ENCODE measurements at places on chromosomes 2 and 18.

DNA sequence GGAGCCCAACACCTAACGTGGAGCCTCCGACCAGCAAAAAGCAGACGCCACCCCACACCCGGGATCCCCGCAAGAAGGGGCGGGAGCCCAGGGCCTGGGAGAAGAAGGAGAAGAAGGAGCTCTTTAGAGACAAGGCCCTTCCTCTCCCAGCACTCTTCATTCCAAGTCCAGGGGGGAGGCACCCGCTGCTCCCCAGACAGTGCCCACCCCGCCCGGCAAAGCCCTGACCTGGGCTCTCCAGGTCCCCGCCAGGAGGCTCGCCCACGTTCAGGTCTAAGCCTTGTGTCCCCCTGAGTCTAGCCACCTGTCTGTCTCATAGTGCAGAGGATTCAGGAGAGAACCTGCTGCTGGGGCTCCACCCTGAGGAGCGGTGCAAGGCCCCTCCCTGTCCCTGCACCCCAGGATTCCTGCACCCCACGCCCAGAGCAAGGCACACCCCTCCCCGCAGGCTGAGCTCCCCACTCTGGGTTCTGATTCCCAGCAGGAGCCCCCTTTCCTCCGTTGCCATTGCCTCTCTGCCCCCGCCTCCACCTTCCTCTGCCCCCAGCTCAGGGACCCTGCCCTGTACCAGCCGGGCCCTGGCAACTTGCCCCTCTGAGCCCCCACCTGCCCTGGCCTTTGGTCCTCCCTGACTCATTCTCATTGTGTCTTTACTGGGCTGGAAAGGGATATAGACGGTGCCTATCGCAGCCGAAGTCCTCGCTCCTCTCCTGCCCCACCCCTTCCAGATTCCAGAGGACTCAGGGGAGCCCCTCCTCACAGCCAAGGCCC lies 33.5 kb upstream of the GPC1 start:
- DNase-seq, result no peak

DNA sequence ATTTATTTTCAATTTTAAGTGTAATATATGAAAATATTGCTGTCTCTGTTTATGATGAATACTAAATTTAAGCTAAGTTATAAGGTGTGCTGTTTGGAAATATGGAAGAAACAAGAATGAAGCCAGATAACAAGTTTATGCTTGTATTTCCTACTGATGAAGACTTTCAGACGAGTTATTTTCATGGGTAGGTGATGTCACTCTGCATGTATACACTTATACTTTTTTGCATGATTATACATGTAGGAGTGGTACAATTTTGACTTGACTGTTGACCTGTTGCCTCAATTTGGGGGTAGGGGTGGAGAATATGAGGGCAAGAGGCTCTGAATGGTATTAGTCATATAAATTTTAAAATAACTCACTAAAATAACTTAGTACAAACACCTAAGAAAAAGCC lies 133.7 kb downstream of the HAUS1 start:
- no peak for DNase-seq

GRCh38 chr2:190947141-190947540 lies 66.5 kb downstream of the GLS start:
- DNase-seq, result no peak

DNA sequence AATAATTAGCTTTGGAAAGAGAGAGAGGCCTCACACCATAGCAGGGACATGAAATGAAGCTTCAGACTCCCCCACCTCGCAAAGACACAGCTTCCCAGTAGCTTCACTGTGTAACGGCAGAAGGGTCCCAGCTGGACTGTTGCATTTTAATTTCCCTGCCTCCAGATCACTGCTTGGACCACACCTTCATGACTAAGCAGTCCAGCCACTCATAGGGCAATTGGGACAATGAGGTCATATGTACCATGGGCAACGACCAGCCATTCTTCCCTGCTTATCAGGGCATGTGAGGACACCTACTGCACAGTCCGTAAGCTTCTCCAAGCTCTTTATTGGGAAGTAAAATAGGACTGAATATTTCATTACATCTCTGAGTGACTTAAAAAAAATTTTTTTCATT lies 183.0 kb downstream of the MREG start:
- no peak for DNase-seq

DNA sequence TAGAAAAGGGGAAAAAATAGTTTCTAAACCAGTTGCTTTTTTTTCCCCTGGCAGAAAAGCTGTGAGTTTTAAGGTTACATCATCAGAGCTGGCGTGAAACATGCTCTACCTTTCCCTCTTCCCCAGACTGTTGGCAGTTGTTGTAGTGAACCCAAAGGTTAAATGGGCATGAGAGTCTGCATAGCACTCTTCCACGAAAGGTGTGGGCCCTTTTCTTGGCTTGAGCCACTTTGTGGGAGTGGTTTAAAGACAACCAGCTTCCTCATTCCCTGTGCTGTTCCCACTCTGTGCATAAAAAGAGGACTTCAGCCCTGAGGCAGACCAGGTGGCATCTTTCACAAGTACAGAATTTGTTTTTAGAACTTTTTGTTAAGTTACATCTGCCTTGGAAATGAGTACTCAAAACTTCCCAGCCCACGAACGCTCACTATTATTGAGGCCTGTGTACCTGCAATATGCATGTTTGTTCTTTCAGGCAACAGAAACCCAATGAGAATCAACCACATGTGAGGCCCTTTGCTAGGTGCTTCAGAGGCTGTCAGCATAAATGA lies 243.8 kb downstream of the BABAM2 start:
- no peak for DNase-seq

DNA sequence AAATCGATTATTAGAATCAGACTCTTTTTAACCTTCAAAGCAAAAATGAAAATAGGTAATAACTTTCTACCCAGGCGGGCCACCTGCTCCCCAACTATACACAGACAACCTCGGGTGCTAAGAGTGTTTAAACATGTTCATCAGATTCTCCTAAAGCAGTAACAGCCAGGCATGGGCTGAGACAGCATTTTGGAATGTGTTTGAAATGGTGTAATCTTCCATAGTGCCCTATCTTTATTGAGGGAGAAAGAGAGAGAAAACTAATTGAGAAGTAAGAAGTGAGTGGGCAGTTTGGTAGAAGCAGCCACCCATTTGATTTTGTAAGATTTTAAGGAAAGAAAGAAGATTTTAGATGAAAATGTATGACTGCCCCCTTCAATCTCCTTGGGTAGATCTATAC lies 196.1 kb upstream of the CTAGE1 start:
- no peak for DNase-seq

GRCh38 chr2:60154142-60154541 lies 399.3 kb downstream of the BCL11A start:
- no peak for DNase-seq

DNA sequence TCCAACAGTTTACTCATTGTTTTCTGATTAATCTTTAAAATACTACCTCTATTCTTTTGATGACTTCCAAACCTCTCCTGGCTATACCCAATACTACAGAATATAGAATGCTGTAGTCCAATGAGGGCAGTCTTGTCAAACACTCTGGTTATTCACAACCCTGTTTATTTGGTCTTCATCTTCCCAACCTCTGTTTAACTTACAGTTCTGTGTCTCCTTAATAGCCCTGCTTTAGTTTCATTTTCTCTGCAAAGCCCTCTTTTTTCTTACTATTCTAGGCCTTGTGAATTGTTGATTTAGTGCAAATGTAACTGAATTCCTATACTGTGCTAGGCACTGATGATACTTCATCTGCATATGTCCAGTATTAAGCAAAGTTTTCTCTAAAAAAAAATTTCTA lies 40.0 kb downstream of the ACVR2A start:
- no peak for DNase-seq

GRCh38 chr2:27664154-27664574 lies 475 bp downstream of the SLC4A1AP start:
- no peak for DNase-seq

Measured in T follicular helper cell (primary cell).